ENCODE measurements at places on chromosomes 13 and 19. TPM values are rescaled to one million over a fixed set of nuclear protein-coding genes. Genes with fewer than 3 reads are reported as not detected.

- DNase-seq: no peak
Measured at GRCh38 chr13:25291691-25292090, 4.4 kb upstream of the MTMR6 start.

- DNase-seq: no peak
Measured at GRCh38 chr19:48624791-48625723, 5.8 kb downstream of the SPHK2 start.

DNA sequence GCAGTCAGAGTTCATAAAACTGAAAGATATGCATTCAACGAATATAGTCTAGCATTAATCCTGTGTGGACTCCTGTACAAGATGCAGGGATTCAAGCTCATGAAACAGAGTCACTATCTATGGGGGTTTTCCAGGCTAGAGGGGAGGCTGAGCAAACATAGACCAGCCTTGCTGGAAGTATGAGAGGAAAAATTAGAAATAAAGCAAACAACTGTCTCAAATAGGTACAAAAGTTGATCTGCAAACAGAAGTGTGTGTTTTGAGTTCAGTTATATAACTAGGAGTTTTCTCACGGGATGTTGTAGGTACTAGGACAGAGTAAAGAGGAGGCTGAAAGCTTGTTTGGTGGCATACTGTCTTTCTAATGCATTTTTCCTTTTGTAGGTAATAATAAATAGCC, 8.5 kb upstream of the LGALS14 start:
- DNase-seq: no peak

DNA sequence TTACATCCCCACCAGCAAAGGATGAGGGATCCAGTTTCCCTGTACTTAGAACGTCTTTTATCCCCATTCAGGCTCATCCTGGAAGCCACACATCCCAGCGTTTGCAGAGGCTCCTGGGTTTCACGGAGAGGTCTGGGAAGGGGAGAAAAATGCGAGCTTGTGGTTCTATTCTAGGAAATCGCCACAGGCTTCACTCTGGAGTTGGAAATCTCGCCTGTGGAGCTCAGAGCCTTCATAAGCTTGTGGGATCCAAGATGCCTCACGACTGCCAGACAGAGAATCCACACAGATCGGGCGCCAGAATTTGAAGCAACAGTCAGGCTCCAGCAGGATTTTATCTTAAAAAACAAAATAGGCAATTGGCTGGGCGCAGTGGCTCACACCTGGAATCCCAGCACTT, 157.9 kb downstream of the PTPRS start:
- DNase-seq: no peak

SYNGR4 gene
- total RNA-seq: not detected

DNA sequence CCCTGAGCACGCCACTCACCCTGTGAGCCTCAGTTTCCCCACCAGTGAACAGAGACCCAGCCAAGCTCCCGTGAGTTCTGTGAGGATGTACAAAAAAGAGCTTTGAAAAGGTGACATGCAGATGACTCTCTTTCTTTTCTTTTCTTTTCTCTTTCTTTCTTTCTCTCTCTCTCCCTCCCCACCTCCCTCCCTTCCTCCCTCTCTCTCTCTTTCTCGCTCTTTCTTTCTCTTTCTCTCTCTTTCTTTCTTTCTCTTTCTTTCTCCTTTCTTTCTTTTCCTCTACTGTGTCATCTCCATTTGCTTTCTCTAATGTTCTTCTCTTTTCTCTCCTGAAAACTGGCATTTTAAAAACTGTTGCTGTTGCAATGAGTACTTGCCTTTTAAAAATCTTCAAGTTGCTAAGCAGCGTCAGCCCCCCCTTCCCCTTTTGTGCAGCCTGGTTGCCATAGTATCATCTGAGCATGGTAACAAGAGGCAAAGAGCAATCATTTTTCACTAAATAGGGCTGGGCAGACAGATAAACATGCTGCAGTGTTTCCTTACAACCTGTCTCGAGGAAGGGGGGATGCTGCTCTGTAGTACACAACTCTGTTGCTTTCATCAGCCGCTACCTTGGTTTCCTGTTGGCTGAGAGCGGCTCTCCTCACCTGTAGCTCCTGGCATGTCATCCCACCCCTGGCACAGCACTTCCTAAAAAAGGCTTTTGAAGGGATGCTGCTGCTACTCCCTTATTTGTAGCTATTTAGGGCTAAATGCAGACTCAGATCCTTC, 108.7 kb upstream of the MBNL2 start:
- DNase-seq: no peak

SIAH3 gene
- total RNA-seq: 0.06 TPM

DNA sequence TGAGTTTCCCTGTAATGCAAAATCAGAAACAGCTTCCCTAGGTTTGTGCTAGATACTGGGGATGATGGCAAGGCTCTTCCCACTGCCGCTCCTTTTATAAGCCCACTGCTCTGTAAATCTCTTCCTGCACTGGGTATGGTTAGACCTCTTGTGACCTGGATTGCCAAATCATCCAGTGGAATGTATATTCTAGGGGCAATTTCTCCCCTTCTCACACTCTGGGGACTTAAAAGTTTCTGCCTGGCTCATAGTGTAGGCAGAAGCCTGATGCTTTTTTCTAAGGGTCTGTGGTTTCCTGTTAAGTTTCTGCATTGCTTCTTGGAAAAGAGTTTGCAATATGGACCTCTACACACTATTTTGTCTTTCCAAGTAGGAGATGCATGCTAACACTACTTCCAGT, 1582.0 kb upstream of the PCDH20 start:
- DNase-seq: no peak

DNA sequence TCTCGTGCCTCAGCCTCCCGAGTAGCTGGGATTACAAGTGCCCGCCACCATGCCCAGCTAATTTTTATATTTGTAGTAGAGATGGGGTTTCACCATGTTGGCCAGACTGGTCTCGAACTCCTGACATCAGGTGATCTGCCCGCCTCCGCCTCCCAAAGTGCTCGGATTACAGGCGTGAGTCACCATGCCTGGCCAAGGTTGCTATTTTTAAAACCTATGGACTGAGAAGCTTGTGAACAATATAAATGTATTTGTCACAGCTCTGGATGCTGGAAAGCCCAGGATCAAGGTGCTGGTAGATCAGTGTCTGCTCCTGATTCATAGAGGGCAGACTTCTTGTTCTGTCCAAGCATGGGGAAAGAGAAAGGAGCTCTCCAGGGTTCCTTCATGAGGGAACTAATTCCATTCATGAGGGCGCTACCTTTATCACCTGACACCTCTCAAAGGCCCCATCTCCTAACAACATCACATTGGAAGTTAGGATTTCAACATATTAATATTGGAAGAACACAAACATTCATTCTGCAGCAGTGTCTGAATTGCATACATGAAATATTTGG, 16.1 kb downstream of the CARD8 start:
- no peak for DNase-seq

GRCh38 chr13:45327253-45327955, 13.6 kb downstream of the TPT1 start:
- no peak for DNase-seq

SMIM44 gene
- 3.7 TPM for total RNA-seq

All from mucosa of gallbladder (tissue), 1 donor.